ENCODE measurements at places on chromosomes 4 and X. TPM values are rescaled to one million over a fixed set of nuclear protein-coding genes. Genes with fewer than 3 reads are reported as not detected.
A peak's percentile ranks its signal among the peaks of the same experiment; 100 is the strongest.

TRPC3 gene
- 0.84 TPM for total RNA-seq

XG gene
- total RNA-seq: 1.2 TPM

- no peaks in the 10 kb centered on the region for H3K36me3 ChIP-seq
- H3K4me1 ChIP-seq: no peaks in the 10 kb centered on the region
- H3K27ac ChIP-seq: no peak overlapping the region
- no peak for DNase-seq
Measured at GRCh38 chrX:14309431-14309830, 219.9 kb upstream of the GLRA2 start.

DNA sequence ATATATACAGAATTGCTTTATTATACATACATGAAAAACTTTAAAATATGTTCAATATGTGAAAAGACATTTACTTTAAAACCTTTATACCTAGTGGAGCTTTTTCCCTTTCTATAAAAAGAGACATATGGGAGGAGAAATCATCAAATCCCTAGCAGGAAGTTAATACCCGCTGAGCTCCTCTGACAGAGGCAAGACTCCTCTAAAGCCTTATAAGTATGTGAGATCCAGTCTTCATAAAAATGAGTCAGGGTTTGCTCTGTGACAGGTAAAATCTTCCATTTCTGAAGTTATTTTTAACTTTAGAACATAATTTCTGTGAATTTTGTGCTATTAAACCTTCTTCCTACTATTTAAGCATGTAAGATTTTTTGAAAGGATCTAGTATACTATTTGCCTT, 634.4 kb upstream of the AADAT start:
- H3K27me3 ChIP-seq: no peaks in the 10 kb centered on the region
- H3K4me3 ChIP-seq: no peak overlapping the region
- no peak overlapping the region for H3K27ac ChIP-seq
- H3K36me3 ChIP-seq: no peaks in the 10 kb centered on the region
- H3K4me1 ChIP-seq: no peaks in the 10 kb centered on the region

DNA sequence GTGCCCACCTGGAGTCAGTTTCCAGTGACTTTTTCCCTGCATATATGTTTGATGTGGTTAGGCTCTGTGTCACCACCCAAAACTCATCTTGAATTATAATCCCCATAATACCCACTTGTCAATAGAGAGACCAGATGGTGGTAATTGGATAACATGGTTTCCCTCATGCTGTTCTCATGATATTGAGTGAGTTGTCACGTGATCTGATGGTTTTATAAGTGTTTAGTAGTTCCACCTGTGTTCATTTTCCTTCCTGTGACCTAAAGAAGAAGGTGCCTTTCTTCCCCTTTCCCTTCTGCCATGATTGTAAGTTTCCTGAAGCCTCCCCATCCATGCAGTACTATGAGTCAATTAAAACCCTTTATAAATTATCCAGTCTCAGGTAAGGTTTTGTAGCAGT, 740.9 kb downstream of the ARAP2 start:
- H3K36me3 ChIP-seq: no peaks in the 10 kb centered on the region
- H3K27me3 ChIP-seq: no peaks in the 10 kb centered on the region
- no peak overlapping the region for H3K4me3 ChIP-seq
- no peaks in the 10 kb centered on the region for H3K4me1 ChIP-seq
- no peak overlapping the region for H3K27ac ChIP-seq

TENT5D gene
- not detected for total RNA-seq

XPNPEP2 gene
- 0.11 TPM for total RNA-seq

GRCh38 chrX:45710081-45710801, 509.6 kb upstream of the DIPK2B start:
- H3K4me3 ChIP-seq: no peak overlapping the region
- no peak overlapping the region for H3K27ac ChIP-seq
- no peaks in the 10 kb centered on the region for H3K36me3 ChIP-seq
- no peaks in the 10 kb centered on the region for H3K27me3 ChIP-seq
- no peaks in the 10 kb centered on the region for H3K4me1 ChIP-seq
- no peak for DNase-seq

GRCh38 chrX:55167901-55168300, 52.2 kb upstream of the PAGE5 start:
- no peaks in the 10 kb centered on the region for H3K36me3 ChIP-seq
- no peak overlapping the region for H3K4me3 ChIP-seq
- no peaks in the 10 kb centered on the region for H3K27me3 ChIP-seq
- DNase-seq: no peak
- H3K4me1 ChIP-seq: peaks cover 2% of the 10 kb centered on the region
- H3K27ac ChIP-seq: no peak overlapping the region

DNA sequence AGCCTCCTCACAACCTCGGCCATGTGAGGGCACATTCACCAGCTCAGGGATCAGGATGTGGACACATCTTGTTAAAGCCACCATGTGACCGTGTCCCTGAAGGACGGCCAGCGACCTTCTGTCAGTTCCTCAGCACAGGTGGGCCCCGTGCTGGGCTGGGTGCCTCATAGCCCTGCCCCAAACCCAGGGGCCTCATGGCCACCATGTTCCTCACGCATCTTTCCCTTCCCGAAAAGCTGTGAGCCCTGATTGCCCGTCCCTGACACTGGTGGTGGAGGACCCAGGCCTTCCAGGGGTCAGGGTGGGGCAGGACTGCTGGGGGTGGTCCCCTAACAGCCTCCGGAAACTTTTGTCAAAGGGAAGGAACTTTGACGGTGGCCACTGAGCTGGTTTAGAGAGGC, 60.1 kb upstream of the ADRA2C start:
- H3K27me3 ChIP-seq: peaks cover 33% of the 10 kb centered on the region
- no peak overlapping the region for H3K27ac ChIP-seq
- no peaks in the 10 kb centered on the region for H3K36me3 ChIP-seq
- no peaks in the 10 kb centered on the region for H3K4me1 ChIP-seq

ABCG2 gene
- 2.3 TPM for total RNA-seq

DNA sequence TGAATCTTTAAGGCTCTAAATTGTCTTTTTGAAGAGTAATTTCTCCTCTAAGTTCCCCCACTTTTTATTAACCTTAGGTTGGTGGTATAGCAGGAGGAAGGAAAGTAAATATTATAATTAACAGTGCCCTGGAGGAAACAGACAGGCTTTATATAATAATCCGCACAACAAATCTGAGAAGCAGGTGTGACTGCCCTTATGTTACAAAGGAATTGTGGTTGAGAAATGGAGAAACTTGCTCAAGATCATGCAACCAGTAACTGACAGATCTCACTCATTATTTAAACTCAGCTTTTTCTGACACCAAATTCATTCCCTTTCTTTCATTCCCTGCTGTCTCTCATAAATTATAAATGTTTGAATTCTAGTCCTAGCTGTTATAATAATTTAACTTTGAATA, 282.0 kb downstream of the PPP3CA start:
- H3K4me1 ChIP-seq: no peaks in the 10 kb centered on the region
- H3K4me3 ChIP-seq: no peak overlapping the region
- no peak overlapping the region for H3K27ac ChIP-seq
- H3K27me3 ChIP-seq: no peaks in the 10 kb centered on the region
- H3K36me3 ChIP-seq: no peaks in the 10 kb centered on the region
- no peak for DNase-seq

GRCh38 chrX:23369027-23369426, 34.4 kb downstream of the PTCHD1 start:
- peaks cover 3% of the 10 kb centered on the region for H3K4me1 ChIP-seq
- H3K36me3 ChIP-seq: no peaks in the 10 kb centered on the region
- no peak overlapping the region for H3K27ac ChIP-seq
- no peak overlapping the region for H3K4me3 ChIP-seq

AFM gene
- 0.26 TPM for total RNA-seq

BMX gene
- total RNA-seq: not detected

DNA sequence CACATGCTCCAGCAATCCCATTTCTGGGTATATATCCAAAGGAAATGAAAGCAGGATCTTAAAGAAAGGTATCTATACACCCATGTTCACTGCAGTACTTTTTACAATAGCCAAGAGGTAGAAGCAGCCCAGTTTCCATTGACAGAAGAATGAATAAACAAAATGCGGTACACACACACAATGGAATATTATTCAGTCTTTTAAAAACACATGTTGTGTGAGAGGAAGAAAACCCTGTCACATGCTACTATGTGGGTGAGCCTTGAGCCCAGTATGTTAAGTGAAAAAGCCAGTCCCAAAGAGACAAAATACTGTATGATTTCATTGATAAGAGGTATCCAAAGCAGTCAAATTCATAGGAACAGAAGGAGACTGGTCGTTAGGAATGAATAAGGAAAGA, 6.3 kb downstream of the ANXA3 start:
- H3K27me3 ChIP-seq: no peaks in the 10 kb centered on the region
- peaks cover 63% of the 10 kb centered on the region for H3K4me1 ChIP-seq
- H3K27ac ChIP-seq: no peak overlapping the region
- H3K36me3 ChIP-seq: peaks cover 31% of the 10 kb centered on the region

DNA sequence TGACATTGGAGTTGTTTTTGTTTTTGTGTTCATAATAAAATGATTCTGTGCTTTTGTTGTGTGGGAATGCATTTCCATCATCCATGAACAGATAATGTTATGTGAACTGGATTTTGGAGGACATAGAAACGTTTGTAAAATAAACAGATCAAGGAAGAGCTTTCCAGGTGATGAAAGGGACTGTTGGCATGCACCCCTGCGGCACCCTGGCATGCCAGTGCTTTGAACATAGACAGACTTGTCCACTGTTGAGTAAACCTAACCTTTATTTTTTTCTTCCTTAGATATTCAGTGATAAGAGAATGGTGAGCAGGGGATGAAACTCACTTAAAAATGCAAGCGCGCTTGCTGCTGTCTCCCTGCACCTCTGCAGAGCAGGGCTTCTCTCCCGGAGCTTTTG, 59.8 kb downstream of the TRAPPC11 start:
- no peak overlapping the region for H3K4me3 ChIP-seq
- no peak for DNase-seq
- H3K36me3 ChIP-seq: peaks cover 2% of the 10 kb centered on the region
- H3K27ac ChIP-seq: no peak overlapping the region
- no peaks in the 10 kb centered on the region for H3K27me3 ChIP-seq
- H3K4me1 ChIP-seq: peaks cover 7% of the 10 kb centered on the region

- no peaks in the 10 kb centered on the region for H3K27me3 ChIP-seq
- peaks cover 20% of the 10 kb centered on the region for H3K4me1 ChIP-seq
- H3K36me3 ChIP-seq: peaks cover 2% of the 10 kb centered on the region
- DNase-seq: no peak
- no peak overlapping the region for H3K4me3 ChIP-seq
Measured at GRCh38 chrX:109760209-109760921, 27.3 kb upstream of the ACSL4 start.

GRCh38 chrX:109155161-109155560, 326.7 kb downstream of the GUCY2F start:
- H3K4me1 ChIP-seq: no peaks in the 10 kb centered on the region
- no peaks in the 10 kb centered on the region for H3K36me3 ChIP-seq
- no peak overlapping the region for H3K27ac ChIP-seq
- no peak overlapping the region for H3K4me3 ChIP-seq

- H3K4me1 ChIP-seq: no peaks in the 10 kb centered on the region
- H3K27me3 ChIP-seq: no peaks in the 10 kb centered on the region
- no peak for DNase-seq
- H3K4me3 ChIP-seq: no peak overlapping the region
Measured at GRCh38 chrX:134706138-134706537, 47.9 kb upstream of the PLAC1 start.

DNA sequence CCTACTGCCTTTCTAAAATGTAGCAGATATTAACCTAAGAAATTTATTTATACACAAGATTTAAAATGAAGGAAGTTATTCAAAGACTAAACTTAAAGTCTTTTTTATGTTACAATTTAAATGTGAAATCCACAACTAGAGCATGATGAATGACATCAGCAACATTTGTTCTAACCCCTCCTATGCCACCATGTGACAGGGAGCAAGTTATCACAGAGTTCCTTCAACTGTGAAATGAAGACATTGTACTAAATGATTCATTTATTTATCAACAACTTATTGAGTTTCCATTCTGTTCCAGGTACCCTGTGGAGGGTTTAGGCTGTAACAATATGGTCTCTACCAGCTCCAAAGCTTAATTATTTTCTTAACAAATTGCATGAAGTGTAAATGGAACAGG, 76.9 kb downstream of the SLC39A8 start:
- no peak overlapping the region for H3K27ac ChIP-seq
- no peak overlapping the region for H3K4me3 ChIP-seq
- H3K27me3 ChIP-seq: no peaks in the 10 kb centered on the region

TMEM184C gene
- 49.8 TPM for total RNA-seq

DNA sequence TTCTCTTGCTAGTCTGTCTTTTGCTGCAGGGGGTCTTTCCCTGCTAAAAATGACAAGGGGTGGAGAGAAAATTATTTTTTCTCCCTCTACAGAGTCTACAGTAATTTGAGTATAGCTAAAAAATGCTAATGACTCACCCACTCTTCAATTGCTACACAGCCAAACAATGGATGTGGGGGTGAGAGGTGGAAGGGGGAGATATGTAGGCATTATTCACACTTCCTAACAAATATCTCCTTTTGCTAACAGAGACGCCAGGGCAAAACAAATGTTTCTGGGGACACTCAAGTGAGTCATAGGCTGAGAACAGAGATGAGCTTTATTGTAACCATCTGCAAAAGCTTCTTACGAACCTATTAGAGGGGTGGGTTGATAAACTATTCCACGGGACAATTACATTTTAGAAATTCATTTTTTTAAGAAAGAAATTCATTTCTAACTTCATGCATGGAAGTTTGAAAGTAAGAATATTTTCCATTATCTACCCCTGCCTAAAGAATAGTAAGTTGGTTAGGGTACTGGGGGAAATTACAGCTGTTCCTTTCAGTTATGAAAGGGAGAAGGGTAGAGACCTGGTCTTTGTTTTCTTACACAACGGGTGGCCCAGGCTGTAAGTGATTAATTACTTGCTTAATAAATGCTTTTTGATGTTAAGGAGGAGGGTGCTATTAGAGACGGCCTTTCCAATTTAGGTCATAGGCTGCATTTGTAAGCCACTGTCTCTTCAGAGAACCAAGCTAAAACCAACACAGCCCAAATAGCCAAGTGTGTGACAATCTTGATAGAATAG, 12.8 kb downstream of the SCD5 start:
- DNase-seq: no peak
- no peak overlapping the region for H3K4me3 ChIP-seq
- peak overlapping the region; percentile 37 for H3K27ac ChIP-seq
- H3K4me1 ChIP-seq: peaks cover 19% of the 10 kb centered on the region

GRCh38 chr4:76729460-76729859, 168.5 kb downstream of the SOWAHB start:
- H3K4me1 ChIP-seq: peaks cover 20% of the 10 kb centered on the region
- H3K4me3 ChIP-seq: no peak overlapping the region
- H3K27ac ChIP-seq: no peak overlapping the region
- H3K36me3 ChIP-seq: peaks cover 22% of the 10 kb centered on the region
- no peak for DNase-seq

COL4A6 gene
- total RNA-seq: 66.6 TPM

PCDH10 gene
- total RNA-seq: 0.53 TPM

ANKRD50 gene
- total RNA-seq: 27.0 TPM

DNA sequence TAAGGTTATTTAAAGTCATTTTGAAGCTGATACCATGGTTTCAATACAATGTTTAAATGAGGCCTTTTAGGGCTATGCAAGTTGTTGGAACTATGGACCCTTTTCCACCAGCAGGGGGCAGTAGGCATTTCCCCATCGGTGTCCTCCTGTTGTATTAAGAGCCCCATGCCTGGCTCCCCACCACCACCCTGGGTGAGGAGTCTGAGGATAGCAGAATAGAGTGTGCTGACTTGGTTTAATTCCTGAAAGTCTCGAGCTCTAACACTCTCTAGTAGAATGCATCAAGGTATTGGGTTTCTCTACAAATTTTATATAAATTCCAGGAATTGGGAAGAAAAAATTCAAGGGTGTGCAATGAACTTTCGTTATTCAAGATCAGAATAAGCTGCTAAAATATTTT, 234.8 kb upstream of the JADE1 start:
- no peaks in the 10 kb centered on the region for H3K27me3 ChIP-seq
- DNase-seq: peak; percentile 29

DAPP1 gene
- not detected for total RNA-seq

REPS2 gene
- total RNA-seq: 2.6 TPM

GRCh38 chrX:433771-434170, 47.1 kb upstream of the PPP2R3B start:
- no peak overlapping the region for H3K27ac ChIP-seq
- no peak overlapping the region for H3K4me3 ChIP-seq
- no peaks in the 10 kb centered on the region for H3K36me3 ChIP-seq
- H3K27me3 ChIP-seq: peaks cover 41% of the 10 kb centered on the region
- no peaks in the 10 kb centered on the region for H3K4me1 ChIP-seq
- DNase-seq: no peak

TEC gene
- 3.4 TPM for total RNA-seq

All from progenitor cell of endocrine pancreas (in vitro differentiated cells).